ENCODE measurements at places on chromosomes 2 and 18. TPM values are rescaled to one million over a fixed set of nuclear protein-coding genes. Genes with fewer than 3 reads are reported as not detected.

The FSHR gene
- total RNA-seq, result not detected

The CD8A gene
- 0.44 TPM for total RNA-seq

DNA sequence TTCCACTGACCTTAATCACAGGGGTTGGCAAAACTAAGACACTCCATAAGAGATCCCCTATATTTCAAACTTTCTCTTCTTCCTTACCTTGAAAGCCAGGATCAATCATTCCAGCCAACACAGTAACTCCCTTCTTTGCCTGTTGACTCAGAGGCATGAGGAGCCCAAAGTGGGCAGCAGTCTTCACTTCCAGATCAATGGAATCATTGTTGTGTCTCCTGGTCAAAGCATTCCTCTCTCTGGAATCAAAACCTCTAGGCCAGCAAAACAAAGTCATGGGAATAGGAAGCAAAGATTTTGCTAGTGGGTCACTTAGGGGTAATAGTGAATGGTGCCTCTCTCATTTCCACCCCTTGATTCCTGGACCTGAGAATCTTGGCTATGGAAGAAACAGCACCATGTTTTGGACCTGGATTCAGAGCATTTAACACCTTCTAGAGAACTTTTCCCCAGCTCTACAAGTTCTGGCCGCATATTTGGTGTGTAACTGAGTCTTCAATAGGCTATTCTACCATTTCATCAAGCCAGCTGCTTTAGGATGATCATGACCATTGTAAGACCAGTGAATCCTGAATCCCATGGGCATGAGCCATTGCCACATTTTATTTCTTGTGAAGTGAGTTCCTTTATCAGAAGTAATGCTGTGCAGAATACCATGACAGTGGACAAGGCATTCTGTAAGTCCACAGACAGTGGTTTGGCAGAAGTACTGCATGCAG, 65.7 kb upstream of the SERPINE2 start:
- ATAC-seq, result no peak

- no peak for ATAC-seq
Observed at GRCh38 chr2:115165529-115166109, 723.2 kb downstream of the DPP10 start.

- ATAC-seq, result no peak
Observed at GRCh38 chr2:164725542-164725941, 104.3 kb upstream of the GRB14 start.

The LYG2 gene
- total RNA-seq, result not detected

The SNTG2 gene
- total RNA-seq, result 0.60 TPM

GRCh38 chr2:179435000-179435399, 170.4 kb upstream of the SESTD1 start:
- ATAC-seq, result no peak

- no peak for ATAC-seq
Observed at GRCh38 chr2:240819126-240819857, 727 bp downstream of the KIF1A start.

GRCh38 chr2:174180165-174180724, 68.1 kb downstream of the OLA1 start:
- ATAC-seq, result no peak

The C1QL2 gene
- not detected for total RNA-seq

DNA sequence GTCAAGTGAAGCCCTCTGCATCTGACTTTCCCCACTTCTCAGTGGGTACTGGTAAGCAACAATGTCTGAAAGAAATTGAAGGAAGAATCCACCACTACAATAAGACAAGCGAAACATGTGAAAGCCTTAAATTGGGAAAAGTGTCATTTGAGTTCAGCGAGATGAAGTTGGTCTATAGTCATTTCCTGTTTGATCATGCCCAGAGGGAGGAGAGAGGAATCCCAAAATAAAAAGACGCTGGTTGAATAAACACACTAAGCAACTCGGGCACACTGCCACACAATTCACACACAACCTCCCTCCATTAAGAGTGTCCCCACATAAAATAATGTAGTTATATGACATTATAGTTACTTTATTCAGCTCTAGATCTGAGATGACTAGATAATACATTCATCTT, 166.1 kb downstream of the CBLN2 start:
- no peak for ATAC-seq

GRCh38 chr18:33804258-33804657, 226.2 kb downstream of the ASXL3 start:
- ATAC-seq, result peak; percentile 71

- no peak for ATAC-seq
Observed at GRCh38 chr18:32156855-32157254, 33.0 kb upstream of the MEP1B start.

GRCh38 chr2:69724540-69725159, 17.3 kb upstream of the ANXA4 start:
- peak; percentile 84 for ATAC-seq

DNA sequence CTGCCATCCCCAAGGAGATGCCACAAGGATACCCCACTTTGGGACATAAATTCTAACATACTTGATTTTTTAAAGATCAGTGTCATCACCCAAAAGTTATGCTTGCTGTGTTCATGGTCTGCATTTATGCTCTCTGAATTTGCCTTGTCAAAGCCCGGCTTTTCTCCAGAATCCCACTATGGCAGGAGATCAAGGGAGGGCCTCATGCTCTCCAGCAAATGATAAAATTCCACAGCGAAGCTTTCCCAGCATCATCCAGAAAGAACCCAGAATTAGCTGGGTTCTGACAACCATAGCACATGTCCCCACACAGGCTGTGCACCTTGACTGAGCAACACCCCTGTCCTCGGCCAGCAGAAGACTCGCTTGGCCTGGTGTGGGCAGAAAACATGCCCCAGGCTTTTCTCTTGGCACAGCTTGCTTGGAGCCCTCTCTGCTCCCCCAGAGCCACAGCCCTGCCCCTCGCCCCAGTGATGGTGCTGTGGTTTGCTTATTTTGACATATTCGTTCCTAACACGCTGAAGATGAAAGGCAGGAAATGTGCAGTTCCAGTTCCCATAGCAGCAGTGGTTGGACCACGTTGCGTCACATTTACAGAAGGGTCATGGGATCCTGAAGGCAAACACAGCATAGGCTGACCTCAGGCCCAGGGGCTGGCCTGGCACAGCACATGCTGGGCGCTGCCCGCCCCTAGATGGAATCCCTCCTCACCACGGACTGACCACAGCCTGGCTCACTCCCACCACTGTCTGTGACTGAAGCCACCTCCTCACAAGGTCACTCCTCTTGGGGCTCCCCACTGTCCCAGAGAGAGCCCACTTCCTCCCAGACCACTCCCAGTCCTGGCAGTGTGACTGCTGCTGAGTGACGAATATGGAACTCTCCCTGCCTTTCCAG, 14.1 kb upstream of the CHRNA1 start:
- ATAC-seq, result peak; percentile 62

DNA sequence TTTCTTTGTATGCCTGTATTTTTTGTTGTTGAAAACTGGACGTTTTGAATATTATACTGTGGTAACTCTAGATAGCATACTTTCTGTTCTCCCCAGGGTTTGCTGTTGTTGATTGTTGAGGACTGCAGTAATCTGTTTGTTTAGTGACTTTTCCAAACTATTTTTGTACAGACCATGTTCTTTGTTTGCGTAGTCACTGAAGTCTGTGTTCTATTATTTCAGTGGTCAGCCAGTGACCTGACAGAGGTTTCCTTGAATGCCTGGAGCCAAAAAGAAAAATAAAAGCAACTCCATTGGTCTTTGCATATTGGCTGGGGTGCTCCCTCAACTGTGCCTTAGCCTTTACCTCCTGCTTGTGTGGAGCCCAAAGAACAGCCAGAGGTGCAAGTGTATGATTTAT, 42.7 kb upstream of the PHLPP1 start:
- ATAC-seq, result no peak

The CCBE1 gene
- total RNA-seq, result 0.40 TPM

Data from esophagus mucosa (tissue), 1 donor.